Kidney glomerular epithelial cell (primary cell): ENCODE measurements at places on chromosomes 5 and 9.

DNA sequence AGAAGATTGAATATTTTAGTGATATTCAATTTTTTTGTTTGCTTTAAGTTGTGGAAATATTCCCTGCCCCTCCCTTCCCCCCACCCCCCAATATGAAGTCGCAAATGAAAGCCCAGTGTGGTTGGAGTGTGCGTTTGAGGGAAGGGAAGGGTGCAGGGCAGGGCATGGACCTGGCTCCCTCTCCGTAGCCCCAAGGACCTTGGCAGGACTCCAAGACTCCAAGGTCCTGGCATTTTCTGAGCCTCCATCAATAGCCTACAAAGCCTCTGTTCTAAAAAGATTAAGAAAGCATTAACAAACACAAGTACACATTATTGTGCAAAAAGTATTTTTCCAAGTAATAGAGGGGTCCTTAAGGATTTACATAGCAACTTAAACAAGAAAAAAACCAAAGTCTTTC, 38.8 kb upstream of the PTPN3 start:
- DNase-seq: no peak

- no peak for DNase-seq
These were observed 308.3 kb downstream of the SLIT3 start for GRCh38 chr5:168992687-168993086.

DNA sequence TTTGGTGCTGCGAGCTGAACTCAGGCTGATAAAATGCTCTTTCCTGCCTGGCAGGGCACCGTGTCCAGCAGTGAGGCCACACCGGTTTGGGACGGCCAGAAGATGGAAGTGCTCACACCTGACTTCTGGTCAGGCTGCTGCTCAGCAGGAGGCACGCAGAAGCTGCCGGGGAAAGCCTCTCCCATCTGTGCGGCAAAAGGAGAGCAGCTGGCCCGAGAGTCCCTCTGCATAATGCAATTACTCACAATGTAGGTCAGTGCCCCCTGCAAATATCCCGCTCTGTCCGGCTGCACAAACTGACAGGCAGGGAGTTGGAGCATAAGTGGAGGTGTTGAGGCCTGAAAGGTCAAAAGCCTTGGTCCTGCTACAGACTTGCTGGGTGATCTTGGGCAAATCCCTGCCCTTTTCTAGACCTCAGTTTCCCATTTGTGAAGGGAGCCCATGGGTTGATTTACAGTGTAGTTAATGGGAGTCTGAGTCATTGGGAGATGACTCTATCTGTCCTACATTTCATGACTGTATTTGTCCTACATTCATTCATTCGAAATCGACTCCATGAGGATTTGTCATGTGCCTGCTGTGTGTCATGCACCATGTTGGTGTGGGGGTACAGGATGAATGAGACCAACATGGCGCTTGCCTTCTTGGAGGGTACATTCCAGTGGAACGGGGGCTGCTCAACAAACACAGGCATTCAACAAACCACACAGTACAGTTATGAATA, 61.8 kb upstream of the TBC1D2 start:
- DNase-seq: no peak

GRCh38 chr5:150625831-150626746, 14.4 kb upstream of the SYNPO start:
- no peak for DNase-seq

DNA sequence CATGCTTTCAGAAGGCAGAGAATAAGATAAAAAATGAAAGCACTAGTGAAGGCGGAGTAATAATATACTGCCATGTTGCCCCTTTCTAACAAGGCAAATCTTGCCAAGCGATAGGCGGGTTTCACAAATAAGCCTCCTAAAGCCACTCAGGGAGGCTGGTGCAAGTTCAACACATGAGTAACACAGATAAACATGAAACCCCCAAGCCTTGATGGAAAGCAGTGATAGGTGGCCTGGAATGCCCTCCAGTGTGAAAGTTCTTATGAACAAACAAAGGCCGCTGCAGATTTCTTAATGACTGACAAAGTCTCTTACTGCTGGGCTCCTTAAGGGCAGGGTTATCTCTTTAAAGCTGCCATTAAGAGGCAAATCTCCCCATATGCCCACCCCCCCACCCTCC, 154.7 kb downstream of the ZDHHC21 start:
- no peak for DNase-seq

DNA sequence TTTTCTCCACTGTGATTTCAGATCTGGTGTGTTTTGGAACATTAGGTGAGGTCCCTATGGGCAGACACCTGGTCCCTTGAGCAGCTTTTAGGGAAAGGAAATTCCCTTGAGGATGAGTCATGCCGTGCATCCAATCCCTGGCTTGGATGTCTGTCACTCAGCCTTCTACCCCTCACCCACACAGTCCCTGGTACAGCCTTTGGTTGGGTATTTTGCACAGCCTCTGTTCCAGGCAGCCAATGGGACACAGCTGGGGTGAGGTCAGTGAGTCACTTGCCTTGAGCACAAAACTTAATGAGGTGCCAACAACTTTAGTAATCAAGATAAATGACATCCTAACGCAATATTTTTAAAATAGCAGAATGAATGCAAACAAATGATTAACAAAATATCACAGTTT, 22.7 kb upstream of the SVEP1 start:
- DNase-seq: no peak

GRCh38 chr5:124873188-124873587, 126.7 kb upstream of the ZNF608 start:
- DNase-seq: no peak

- no peak for DNase-seq
These were observed 8.1 kb upstream of the IL17B start for GRCh38 chr5:149387081-149387631.

GRCh38 chr5:67746103-67746502, 469.5 kb upstream of the PIK3R1 start:
- no peak for DNase-seq

- no peak for DNase-seq
These were observed 44.7 kb upstream of the PCSK5 start for GRCh38 chr9:75845806-75846205.

DNA sequence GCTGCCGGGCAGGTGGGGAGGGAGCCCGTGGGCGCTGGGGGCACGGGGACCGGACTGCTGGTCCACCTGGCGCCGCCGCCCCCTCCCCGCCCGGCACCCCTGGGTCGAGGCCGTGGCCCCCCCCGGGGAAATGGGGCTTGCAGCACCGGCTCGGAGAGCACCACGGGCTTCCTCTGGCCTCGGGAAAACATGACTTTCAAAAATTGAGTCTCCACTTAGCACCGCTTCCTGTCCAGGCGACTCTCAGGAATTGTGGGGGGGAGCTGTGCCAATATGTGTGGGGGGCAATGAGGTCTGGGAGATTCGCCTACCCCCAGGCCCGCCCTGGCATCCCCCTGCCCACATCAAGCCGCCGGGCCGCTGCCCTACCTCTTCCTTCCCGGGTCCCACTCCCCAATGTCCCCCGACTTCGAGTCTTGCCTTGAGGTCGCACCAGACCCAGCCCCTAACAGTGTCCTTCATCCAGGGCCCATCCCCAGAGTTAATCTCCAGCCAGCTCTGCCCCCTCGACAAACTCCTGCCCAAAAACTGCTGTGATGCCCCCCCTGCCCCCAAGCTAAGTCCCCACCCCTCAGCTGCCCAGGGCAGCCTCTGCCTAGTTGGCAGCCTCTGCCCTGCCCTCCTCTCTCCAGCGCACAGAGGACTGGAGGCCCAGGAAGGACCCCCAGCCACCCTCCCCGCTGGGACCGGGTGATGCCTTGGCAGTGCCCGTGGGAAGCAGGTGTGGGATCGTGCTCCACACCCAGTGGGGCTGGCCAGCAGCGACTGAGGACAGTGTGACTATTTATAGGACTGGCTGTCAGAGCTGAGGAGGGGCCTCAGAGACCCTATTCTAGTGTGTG, 3.9 kb downstream of the EGFL7 start:
- DNase-seq: no peak

DNA sequence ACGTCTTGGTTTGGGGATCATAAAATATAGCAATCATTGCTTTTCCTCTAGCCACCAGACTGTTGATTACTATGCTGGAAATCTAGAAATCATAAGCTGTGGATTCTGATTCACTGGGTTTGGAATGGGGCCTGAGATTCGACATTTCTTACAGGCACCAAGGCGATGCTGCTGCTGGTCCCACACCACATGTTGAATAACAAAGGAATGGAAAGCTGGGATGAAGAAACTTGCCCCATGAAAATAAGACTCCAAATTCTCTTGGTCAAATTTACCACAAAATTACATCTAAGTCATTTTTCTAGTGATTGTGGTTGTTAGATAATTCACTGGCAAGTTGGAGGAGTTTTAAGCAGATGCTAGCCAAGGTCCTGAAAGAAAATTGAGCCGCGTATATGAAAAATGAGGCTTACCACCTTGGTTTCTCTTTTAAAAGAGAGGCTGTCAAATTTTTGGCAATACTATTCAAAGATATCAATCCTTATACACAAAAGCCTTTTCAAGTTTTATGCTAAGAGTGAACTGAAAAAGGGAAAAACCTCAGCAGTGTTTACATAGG, 23.0 kb upstream of the MEIKIN start:
- DNase-seq: peak; percentile 2

GRCh38 chr9:134410071-134410834, 84.0 kb downstream of the RXRA start:
- DNase-seq: no peak

DNA sequence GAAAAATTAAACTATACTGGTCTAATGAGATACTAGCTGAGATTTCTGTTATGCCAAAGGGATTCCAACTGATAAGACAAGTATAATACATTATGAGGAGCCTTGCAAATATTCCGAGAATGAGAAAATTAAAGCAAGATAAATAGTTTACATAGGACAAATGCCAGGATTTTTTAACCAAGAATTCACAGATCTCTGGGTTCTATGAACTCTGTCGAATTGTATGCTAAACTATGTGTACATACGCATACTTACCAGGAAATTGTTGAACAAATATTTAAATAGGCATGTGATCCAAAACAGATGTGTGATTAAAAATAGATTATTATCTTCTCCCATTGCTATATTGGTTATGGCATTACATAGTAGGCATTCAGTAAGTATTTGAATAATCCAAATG, 616.6 kb downstream of the GABRG2 start:
- no peak for DNase-seq

DNA sequence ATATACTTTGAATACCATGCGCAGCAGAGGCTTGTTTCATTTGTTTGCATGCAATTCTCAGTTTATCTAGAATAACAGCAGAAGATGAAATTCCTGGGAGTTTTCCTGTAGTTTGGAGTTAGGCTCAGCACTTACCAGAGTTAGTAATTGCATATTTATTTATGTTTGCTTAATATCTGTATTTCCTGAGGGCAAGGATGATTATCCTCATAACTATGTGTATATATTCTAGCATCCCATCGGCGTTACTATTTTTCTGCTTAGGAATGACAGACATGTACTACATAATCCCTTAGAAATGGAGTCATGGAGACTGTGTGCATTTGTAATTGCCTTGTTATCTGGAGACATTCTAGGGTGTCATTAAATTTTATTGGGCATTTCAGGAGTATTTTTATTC, 1184.8 kb downstream of the DTWD2 start:
- DNase-seq: no peak

GRCh38 chr9:125633116-125633745, 73.8 kb downstream of the MAPKAP1 start:
- DNase-seq: no peak

DNA sequence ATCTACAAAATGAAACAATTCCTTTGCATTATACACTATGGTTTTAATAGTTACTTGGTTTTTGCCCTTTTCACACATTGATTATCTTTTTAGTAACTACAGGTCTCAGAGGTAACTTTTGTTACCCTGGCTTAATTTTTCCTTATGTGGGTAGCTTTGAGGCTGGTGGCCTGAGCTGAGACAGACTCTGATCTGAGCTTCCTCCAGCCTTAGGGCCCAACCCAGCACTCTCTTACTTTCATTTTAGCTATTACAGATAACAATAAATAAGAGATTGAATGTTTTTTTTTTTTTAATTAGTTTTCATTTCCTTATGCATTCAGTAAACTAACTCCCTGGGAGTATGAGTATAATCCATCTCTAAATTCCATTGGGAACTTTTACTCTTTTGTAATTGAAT, 15.1 kb upstream of the OXCT1 start:
- no peak for DNase-seq

- DNase-seq: no peak
These were observed 126.9 kb upstream of the ATP10B start for GRCh38 chr5:160978944-160979343.

GRCh38 chr9:134671341-134672113, 29.9 kb downstream of the COL5A1 start:
- DNase-seq: no peak

DNA sequence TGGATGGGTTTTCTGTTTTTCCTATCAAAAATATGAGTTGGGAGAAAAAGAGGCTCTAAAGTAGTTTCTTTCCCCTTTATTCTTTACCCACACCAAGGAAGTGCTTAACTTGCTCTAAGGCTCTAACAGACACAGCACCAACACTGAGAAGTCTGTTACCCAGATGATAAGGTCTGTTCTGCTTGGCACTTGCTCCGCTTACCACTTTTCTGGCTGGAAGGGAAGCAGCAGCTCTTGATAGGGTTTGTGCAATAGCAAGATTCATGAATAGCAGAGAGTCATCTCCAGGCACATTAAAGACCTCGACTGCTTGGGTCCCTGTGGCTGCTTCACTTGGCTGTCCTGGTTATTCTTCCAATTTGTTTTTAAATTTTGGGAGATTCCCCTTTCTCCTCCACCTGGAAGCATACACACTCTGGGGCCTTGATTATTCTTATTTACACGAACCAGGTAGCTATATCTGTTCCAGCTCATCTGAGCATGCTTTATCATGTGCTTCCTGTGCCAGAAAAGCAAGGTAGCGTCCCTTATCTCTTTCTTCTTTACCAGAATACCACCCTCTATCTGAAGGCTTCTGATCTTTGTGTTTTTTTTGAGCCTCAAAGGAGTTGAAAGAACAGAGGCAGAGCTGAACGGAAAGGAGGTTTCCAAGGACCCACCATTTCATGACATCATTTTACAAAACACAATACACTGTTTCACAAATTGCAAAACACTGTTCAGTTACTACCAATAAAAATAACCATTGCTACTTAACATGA, 24.8 kb downstream of the PPP3R2 start:
- no peak for DNase-seq

- no peak for DNase-seq
These were observed 107.4 kb downstream of the SNX18 start for GRCh38 chr5:54624805-54625568.

- DNase-seq: no peak
These were observed 27.3 kb downstream of the PUM3 start for GRCh38 chr9:2816476-2817141.

- no peak for DNase-seq
These were observed 677.7 kb upstream of the KLF4 start for GRCh38 chr9:108167136-108167900.

- no peak for DNase-seq
These were observed 330.8 kb upstream of the RFX3 start for GRCh38 chr9:3856592-3856991.

GRCh38 chr5:1500411-1501091, 23.2 kb downstream of the LPCAT1 start:
- no peak for DNase-seq
